ENCODE measurements at places on chromosomes 16 and 17. TPM values are rescaled to one million over a fixed set of nuclear protein-coding genes. Genes with fewer than 3 reads are reported as not detected.

GRCh38 chr17:43573579-43574321, 27.6 kb upstream of the ETV4 start:
- no peak for DNase-seq

JPT1 gene
- 87.1 TPM for total RNA-seq

DNA sequence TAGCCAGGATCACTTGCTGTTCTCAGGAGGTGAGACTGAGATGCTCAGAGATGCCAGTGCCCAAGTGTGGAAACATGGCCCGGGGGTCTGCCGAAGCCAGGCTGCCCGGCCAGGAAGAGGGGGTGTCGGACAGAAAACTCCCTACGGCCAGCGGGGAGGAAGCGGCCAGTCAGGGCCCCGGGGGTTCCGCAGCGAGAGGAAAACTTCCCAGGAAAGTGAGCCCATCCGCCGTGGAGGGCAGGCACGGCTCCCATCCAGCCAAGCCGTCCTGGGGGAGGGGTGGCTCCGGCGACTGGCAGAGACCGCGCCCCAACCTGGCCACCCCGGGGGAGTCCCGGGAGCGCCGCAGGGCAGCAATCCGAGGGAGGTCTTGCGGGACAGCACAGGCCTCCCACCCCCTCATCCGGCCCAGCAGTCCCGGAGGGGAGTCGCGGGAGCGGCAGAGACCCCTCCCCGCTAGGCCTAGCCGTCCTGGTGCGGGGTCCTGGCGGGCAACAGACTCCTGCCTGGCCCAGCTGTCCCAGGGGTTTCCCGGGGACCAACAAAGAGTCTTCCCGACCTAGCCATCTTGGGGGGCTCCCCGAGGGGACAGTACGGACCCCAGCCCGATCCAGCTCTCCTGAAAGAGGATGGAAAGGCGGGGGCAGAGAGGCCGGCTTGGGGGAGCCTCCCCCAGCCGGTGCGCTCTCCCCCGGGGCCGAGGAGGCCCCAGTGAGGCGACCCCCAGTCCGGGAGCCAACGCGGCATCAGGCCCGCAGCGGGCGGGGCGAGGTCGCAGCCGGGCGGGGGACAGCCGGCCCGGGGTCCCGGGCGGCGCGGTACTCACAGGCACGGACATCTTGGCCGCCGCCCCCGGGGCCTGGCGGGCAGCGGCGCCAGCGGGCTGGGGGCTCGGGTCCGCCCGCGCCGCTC, 13.8 kb upstream of the BCAR1 start:
- DNase-seq: no peak

DNA sequence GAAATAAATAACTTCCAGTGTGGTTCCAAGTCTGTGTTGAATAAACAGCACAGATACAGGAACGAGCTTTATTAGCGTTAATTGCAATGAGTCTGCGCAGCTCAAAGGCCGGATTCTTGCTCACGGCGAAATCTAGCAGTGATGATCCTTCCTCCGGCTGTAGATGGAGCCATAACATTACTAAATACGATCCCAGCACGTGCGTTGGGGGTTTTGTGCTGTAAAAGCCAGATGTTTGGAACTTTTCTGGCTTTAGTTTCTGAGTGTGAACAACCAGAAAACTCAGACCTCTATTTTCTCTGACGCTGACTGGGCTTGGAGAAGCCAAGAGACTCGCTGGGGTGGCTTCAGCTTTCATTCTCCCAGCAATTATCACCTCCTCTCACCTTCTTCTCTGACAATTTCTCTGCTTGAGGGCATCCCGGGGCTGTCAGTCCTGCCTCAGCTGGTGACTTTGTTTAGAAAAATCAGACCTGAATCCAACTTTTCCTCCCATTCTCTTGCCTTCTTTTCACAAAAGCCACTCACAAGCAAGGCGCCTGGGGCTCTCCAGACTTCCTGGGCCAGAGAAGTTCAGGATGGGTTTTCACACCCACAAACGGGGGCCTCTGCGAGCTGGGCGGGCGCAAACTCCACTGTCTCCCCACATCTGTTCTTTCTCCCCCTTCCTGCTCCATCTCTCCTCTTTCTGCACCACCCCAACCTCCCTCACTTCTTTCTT, 47.1 kb upstream of the AKTIP start:
- DNase-seq: peak; percentile 76

ABCC11 gene
- total RNA-seq: not detected

DNA sequence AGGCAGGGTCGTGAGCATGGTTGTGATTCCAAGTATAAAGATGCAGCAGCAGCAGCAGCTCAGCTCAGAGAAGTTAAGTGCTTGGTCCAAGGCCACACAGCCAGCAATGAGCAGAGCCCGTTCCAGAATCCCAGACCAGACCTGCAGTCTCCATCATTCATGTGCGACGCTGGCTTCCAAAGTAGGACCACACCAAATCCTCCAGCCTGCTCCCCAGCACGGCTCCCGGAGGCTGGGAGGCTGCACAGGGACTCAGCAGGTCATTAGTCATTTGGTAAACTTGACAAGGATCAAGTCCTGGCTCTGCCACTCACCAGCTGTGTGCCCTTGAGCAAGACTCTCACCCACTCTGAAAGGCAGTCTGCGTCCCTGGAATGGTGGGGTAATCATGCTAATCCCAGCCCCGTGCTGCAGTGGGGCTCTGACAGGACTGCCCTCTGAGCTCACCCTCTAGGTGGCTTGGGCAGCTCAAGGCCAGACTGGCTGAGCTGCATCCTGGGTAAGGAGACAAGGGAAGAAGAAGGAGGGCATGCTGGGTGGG, 95.1 kb upstream of the TMEM132E start:
- DNase-seq: no peak

DNA sequence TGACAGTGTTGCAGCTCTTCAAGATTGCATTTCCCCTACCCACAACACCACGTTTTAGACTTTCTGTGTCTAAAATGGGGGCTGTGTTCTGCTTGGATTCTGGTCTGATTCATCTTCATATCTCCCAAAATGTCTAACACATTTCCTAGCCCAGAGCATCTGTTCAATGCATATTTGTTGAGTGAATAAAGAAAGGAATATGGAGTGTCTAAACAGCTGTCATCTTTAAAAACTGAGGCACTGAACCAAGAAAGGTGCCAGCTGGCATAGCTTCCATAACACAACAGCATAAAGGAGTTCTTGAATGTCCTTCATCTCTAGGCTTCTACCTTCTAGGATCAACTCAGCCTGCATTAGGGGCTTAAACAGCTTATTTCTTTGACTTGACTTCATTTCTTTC, 67.4 kb downstream of the CDH11 start:
- DNase-seq: no peak

Measured in dermis microvascular lymphatic vessel endothelial cell (primary cell).